ENCODE measurements at places on chromosomes 7 and 10. TPM values are rescaled to one million over a fixed set of nuclear protein-coding genes. Genes with fewer than 3 reads are reported as not detected.

The VWC2 gene
- 0.13 TPM for polyA plus RNA-seq

The LHFPL3 gene
- not detected for polyA plus RNA-seq

The RAMP3 gene
- 168 TPM for polyA plus RNA-seq

The GNAT3 gene
- not detected for polyA plus RNA-seq

The KCNIP2 gene
- polyA plus RNA-seq: 0.67 TPM

The SH3PXD2A gene
- polyA plus RNA-seq: 2.4 TPM

The PRLHR gene
- polyA plus RNA-seq: not detected

The GALNT11 gene
- polyA plus RNA-seq: 116 TPM

The PCGF6 gene
- polyA plus RNA-seq: 3.0 TPM

The GHRHR gene
- 0.75 TPM for polyA plus RNA-seq

The FAM241B gene
- 23.7 TPM for polyA plus RNA-seq

DNA sequence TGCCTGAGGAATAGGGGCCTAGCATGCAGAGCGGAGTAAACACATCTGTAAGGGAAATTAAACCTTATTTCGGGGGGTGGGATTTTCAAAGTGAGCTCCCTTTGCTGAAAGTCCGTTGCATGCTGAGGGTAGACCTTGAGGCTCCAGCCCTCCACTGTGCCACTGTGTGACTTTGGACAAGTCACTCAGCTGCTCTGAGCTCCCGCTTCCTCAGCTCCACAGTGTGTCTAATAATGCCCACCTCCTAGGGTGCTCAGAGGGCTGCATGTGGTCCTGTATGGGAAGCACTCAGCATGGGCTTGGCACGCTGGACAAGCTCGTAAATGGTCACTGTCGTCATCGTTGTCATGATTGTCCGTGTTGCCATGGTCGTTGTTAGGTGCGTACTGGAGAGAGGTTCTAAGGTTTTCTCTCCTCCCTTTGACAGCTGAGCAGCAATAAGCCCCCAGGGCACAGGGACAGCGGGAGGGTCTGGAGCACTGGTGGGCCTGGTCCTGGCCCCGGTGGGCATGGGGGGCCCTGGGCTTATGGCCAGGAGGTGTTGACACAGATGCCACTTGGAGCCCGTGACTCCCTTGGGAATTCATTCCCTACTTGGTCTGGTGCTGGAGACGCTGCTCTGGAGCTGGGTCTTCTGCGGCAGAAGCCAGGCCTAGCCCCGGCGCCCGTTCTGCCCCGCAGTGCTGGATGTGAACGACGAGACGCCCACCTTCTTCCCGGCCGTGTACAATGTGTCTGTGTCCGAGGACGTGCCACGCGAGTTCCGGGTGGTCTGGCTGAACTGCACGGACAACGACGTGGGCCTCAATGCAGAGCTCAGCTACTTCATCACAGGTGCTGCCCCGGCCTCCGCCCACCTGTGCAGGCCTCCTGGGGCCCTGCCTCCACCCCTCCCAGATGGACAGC lies 13.1 kb downstream of the C10orf105 start:
- DNase-seq: no peak

DNA sequence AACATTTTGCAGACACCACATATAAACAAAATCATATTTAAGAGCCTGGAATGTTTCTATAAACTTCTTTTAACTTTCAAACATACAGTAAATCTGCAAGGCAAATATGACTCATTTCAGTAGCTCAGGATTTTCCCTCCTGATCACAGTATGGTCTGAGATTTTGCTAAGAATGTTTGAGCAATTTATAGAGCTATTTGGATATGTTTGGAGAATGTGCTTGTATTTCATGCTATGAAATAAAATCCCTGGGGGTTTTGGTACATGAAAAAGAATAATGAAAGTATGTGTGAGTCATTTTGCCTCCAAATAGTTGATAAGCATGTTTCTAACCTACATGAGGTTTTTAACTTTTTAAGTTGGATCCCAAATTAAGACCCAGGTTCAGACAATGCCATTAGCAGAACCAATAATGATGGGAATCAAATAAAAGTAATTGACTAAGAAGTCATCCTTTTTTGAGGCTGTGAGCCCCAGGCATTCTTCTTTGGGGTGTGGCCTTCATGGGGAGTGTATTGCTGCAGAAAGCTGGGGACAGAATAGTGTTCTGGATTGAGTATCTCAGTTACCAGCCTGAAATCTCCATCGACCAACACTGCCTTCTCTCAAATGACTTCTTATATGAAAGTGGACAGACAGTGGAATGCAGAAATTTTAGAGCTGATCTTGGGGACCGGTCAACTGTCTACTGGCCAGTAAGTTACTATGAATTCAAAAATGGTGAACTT lies 66.1 kb upstream of the AGBL3 start:
- no peak for DNase-seq

GRCh38 chr7:90777041-90777440 lies 180.9 kb downstream of the CDK14 start:
- DNase-seq: no peak

DNA sequence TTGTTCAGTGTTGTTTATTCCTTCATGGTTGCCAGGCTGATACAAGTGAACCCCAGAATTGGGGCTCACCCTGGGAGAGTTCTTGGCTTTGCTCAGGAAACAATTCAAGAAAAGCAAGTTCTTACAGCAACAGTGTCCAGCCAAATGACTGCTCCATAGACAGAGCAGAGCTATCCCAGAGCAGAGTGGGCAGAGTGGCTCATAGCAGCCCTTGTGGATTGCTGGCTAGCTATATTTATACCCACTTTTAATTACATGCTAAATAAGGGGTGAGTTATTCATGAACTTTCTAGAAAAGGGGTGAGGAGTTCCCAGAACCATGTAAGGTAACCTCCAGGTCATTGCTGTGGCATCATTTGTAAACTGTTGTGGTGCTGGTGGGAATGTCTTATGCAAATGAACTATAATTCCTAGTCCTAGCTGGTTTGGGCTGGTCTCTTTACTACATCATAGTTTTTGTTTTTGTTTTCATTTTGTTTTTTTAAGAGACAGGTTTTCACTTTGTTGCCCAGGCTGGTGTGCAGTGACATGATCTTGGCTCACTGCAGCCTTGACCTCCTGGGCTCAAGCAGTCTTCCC lies 59.9 kb upstream of the HBP1 start:
- DNase-seq: no peak

GRCh38 chr7:28316489-28316888 lies 95.8 kb upstream of the CREB5 start:
- DNase-seq: no peak

DNA sequence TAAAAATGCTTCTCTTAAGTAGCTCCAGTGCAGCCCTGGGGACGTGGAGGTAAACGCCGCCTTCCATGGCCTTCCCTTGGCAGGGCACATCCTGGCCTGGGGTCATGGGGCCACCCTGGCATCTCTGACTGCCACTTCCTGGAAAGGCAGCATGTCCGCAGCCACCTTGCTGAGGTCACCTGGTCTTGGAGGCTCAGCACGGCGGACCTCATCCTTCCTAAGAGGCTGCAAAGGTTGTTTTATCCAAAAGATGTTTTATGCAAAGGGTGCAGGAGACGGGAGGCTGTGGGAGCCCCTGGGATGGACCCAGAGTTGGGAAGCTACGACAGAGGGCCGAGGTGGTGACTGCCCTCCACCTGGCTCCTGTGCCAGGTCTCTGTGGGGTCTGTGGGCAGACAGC lies 106.0 kb downstream of the TCERG1L start:
- DNase-seq: peak; percentile 37

DNA sequence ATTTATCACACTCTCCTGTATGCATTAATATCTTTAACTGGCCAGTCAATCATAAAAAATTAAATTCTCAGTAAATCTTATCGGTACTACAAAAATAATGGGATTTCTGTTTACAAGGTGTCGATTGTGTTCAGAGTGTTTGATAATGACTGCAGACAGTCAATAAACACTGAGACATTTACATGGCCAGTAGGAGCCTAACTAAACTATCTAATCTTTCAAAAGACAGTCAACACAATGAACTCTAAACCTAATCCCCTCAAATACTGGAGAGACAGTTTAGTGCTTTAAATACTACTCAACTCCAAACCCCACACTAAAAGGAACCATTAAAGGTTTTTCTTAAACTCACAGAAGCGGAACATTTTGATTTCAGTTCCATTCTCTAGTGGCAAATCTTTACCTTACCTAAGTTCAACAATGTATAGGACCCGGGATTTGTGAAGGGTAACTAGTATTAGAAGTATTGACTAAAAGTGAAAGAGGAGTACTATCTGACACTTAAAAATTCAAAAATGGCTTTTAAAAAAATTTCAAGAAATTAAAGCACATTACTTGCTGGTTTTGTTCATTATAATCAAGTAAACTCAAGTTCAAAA lies 37.3 kb upstream of the EXOC6 start:
- no peak for DNase-seq

DNA sequence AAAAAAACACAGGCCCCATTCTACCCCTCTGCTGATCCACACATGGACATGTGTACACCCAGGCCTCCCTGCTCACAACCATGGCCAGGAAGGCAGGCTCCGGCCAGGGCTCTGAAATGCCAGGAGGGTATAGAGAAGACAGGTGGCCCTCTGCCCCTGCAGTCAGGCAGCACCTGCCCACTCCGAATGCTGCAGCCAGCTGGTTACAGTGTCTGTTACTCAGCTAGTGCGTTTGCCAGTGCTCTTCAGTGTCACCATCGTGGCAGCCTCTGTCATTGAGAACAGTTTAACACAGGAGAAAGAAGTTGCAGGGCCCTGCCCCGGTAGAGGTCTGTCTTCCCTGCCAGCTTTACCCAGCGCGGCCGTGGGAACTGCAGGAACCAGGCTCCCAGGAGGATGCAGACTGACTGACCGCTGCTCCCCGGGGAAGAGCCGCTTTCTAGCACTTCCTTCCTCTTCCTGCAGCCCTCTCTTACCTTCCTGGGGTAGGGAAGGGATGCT lies 128.8 kb upstream of the FAM20C start:
- DNase-seq: peak; percentile 65

DNA sequence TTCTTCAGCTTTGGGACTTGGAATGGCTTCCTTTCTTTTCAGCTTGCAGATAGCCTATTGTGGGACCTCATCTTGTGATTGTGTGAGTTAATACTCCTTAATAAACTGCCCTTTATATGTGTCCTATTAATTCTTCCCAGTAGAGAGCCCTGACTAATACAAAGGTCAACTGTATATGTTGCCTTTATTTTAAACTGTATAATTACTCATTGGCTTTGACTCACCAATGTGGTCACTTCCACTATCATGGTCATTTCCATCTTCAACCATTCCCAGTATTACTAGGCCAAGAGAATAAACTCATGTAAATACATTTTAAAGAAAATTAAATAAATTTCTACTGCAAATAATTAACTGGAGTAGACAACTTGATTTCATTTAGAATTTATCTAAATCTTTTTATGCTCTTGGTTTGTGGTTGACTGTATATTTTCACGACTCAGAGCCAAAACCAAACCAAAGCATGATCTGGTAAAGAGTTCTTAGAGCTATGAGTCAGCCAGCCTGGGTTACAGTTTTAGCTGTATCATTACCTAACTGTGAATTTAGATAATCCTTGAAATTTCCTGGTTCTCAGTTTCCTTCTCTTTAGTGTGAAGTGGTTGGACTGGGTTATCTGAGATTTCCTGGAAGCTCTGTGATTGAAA lies 188.4 kb downstream of the PPP1R3A start:
- no peak for DNase-seq

GRCh38 chr7:17230099-17230807 lies 68.2 kb upstream of the AHR start:
- DNase-seq: no peak

DNA sequence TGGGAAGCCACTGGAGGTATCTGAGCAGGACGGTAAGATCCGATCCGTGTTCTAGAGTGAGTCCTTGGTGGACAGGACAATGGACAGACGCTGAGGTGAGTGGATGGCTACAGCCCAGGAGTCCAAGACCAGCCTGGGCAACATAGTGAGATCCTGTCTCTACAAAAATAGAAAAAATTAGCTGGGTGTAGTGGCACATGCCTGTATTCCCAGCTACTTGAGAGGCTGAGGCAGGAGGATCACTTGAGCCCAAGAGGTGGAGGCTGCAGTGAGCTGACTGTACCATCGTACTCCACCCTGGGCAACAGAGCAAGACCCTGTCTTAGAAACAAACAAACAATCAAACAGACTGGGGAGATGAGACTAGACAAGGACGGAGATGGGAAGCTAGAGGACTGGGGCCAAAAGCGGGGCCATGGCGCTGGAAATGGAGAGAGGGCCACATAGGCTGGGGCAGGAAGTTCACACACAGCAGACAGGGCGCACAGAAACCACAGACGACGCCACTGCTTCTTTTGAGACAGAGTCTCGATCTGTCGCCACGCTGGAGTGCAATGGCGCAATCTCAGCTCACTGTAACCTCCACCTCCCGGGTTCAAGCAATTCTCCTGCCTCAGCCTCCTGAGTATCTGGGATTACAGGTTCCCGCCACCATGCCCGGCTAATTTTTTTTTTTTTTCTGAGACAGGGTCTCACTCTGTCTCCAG lies 24.7 kb downstream of the DAGLB start:
- no peak for DNase-seq

DNA sequence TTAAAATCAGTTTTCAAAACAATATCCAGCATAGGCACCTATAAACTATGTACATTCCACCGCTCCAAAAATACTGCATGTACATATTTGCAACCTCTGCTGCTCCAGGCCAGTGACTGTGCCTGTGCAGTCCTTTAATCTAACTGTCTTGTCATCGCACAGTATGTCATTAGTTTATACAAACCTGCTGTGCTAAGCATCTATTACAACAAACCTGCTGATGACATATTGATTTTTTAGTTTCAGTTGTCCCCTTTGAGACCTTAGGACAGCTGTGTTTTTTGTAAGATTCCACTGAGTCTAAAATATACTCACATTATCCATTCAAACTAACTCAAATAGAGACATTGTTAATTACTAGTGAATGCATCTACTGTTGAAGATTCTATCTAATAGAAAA lies 33.1 kb downstream of the SEMA3C start:
- DNase-seq: no peak

DNA sequence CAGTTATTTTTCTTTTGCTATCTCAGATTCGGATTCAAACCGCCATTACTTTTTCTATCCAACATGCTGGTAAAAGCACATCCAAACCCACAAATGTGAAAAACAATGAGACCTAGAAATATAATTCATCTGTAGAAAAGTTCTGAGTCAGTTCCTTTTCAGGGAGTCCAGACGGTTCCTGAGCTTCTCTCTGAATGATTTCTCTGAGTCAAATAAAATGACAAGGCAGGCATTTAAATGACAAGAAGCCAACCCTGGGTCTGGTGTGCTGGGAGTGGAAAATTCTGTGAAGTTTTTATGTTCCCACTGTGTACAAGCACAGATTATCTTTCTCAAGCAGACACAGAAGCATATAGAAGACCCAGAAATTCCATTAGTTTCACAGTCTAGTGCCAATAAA lies 96.3 kb upstream of the ANKRD1 start:
- DNase-seq: no peak
